ENCODE measurements at places on chromosomes 13 and 19. TPM values are rescaled to one million over a fixed set of nuclear protein-coding genes. Genes with fewer than 3 reads are reported as not detected.

DNA sequence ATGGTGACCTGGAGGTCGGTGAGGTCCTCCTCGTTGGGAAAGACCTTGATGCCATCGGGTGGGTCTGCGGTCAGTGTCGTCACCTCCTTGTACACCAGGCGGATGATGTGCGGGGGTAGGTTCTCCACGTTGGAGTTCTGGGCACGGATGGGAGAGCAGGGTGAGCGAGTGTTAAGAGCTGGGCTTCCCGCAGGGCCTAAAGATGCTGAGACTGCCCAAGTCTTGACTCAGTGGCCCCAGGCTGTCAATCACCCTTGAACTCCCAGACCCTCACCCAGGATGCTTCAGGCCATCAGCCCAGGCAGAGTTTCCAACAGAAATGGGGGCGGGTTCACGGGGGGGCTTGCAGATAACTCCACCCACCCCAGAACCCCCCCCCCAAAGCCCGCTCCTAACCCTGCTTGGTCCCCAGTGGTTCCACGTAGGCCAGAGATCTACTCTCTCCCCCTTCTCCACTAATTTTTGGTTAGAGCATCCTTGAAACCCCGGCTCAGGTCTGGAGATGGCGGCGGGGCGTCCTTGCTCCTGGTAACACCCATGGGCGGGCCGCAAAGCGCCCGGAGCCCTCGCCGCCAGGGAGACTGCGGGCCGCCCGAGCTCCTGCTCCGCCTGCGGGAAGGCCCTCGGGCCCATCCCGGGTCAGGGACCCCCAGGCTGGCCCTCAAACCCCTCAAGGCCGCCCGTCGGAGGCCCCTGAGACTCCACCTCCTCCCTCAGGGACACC, 600 bp downstream of the UBE2S start:
- peaks cover 33% of the 10 kb centered on the region for H3K36me3 ChIP-seq
- H3K4me3 ChIP-seq = peak overlapping the region; percentile 91
- peaks cover 33% of the 10 kb centered on the region for H3K4me1 ChIP-seq
- peak overlapping the region; percentile 80 for H3K27ac ChIP-seq

- peaks cover 23% of the 10 kb centered on the region for H3K27me3 ChIP-seq
- DNase-seq = no peak
- no peaks in the 10 kb centered on the region for H3K4me1 ChIP-seq
- H3K4me3 ChIP-seq = no peak overlapping the region
- no peaks in the 10 kb centered on the region for H3K36me3 ChIP-seq
Observed at GRCh38 chr13:41383386-41383785, 72.3 kb downstream of the NAA16 start.

DNA sequence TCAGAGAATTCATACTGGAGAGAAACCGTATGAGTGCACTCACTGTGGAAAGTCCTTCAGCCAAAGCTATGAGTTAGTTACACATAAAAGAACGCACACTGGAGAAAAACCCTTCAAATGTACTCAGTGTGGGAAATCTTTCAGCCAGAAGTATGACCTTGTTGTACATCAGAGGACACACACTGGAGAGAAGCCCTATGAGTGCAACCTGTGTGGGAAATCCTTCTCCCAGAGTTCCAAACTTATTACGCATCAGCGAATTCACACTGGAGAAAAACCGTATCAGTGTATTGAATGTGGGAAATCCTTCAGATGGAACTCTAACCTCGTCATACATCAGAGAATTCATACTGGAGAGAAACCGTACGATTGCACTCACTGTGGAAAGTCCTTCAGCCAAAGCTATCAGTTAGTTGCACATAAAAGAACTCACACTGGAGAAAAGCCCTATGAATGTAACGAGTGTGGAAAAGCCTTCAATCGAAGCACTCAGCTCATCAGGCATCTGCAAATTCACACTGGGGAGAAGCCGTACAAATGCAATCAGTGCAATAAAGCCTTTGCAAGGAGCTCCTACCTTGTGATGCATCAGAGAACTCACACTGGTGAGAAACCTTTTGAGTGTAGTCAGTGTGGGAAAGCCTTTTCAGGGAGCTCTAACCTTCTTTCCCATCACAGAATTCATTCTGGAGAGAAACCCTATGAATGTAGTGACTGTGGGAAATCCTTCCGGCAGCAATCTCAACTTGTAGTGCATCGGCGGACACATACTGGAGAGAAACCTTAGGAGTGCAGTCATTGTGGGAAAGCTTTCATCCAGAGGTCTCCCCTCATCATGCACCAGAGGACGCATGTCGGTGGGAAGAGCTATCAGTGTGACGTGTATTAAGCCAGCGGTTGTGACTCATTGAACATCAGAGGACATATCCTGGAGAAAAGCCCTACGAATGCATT, 16.5 kb upstream of the ZNF8 start:
- no peaks in the 10 kb centered on the region for H3K4me1 ChIP-seq
- no peak overlapping the region for H3K27ac ChIP-seq
- peaks cover 74% of the 10 kb centered on the region for H3K36me3 ChIP-seq
- H3K27me3 ChIP-seq = peaks cover 14% of the 10 kb centered on the region
- no peak for DNase-seq

GRCh38 chr19:18440936-18441803, 3.2 kb upstream of the ISYNA1 start:
- peaks cover 24% of the 10 kb centered on the region for H3K4me1 ChIP-seq
- peaks cover 14% of the 10 kb centered on the region for H3K36me3 ChIP-seq
- peak overlapping the region; percentile 18 for H3K27ac ChIP-seq
- peaks cover 15% of the 10 kb centered on the region for H3K27me3 ChIP-seq
- H3K4me3 ChIP-seq = no peak overlapping the region

The UNC13A gene
- total RNA-seq = 0.30 TPM

GRCh38 chr19:54918499-54918898, 12.6 kb downstream of the NCR1 start:
- DNase-seq = no peak
- no peaks in the 10 kb centered on the region for H3K27me3 ChIP-seq
- H3K4me3 ChIP-seq = no peak overlapping the region
- H3K4me1 ChIP-seq = no peaks in the 10 kb centered on the region

DNA sequence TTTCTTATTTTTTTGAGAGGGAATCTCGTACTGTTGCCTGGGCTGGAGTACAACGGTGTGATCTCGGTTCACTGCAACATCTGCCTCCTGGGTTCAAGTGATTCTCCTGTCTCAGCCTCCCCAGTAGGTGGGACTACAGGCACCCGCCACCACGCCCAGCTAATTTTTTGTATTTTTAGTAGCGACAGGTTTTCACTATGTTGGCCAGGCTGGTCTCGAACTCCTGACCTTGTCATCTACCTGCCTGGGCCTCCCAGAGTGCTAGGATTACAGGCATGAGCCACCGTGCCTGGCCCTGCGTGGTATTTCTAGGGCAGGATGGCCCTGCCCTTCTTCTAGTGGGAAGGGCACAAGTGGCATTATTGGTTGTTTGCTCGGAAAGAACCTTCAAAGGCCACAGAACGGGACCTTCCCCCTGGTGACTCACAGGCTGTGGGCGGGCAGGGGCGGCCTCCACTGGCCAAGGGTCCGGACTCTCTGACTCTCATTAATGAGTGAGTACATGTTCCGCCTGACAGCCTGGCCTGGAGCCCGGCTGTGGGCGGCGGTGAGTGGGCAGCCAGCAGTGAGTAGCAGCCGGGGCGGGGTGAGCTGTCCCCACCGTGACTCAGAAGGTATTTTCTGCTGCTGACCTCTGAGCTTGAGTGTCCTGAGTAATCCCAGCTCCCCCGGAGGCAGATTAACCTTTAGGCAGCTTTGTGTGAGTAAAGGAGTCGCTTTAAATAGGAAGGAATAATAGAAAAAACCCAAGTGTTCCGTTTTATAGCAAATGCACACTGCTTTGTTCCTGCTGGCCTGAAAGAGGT, 5.1 kb downstream of the DOT1L start:
- peaks cover 46% of the 10 kb centered on the region for H3K4me1 ChIP-seq
- H3K27ac ChIP-seq = peak overlapping the region; percentile 95
- peak; percentile 99 for DNase-seq
- peak overlapping the region; percentile 94 for H3K4me3 ChIP-seq
- H3K36me3 ChIP-seq = peaks cover 6% of the 10 kb centered on the region
- no peaks in the 10 kb centered on the region for H3K27me3 ChIP-seq

DNA sequence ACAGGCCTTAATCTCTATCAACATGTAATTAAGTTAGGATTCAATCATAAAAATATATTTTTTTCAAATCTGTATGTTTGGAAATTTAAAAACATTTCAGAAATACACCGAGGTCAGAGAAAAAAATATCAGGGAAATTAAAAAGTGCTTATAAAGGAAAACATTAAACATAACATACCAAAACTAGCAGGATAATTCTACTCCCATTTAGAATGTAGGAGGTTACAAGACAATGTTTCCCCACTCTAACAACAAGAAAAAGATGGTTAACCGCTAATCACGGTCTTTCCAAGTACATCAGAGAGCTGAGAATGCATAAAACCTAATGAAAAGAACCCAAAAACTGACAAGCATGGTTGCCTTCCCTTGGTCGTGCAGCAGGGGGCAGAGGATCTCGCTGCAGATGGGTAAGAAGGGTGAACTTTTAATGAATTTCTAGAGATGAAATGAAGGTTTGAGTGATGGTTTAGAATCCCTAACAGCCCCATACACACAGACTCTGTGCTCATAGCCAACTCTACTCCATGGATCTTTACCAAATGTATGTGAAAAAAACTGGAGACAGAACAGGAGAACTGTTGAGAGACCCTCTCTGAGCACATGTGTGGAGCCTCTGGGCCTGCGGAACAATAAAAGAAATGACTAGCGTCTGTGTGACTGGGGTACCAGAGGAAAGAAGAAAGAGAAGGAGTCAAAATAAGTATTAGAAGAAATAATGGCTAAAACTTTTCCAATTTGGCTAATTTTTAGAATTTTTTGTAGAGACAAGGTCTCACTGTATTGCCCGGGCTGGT, 51.3 kb upstream of the LSM14A start:
- H3K4me1 ChIP-seq = no peaks in the 10 kb centered on the region
- peaks cover 25% of the 10 kb centered on the region for H3K27me3 ChIP-seq

DNA sequence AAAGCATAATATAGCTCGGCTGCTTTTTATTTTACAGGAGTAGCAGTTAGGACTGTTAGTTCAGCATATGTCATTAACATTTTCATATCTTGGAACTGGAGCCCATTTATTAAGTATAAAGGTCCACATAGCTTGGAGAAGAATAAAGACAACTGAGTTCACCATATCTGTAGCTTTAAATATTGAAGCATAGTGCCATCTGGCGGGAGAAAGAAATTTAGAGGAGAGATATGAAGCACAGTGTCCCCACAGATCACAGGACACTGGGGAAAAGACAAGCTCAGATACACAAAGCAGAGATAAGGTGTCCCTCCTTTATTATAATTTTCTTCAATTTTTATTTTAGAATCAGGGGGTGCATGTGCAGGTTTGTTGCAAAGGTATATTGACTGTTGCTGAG, 104.7 kb upstream of the FREM2 start:
- DNase-seq = peak; percentile 39
- H3K27me3 ChIP-seq = peaks cover 4% of the 10 kb centered on the region
- no peaks in the 10 kb centered on the region for H3K4me1 ChIP-seq
- H3K36me3 ChIP-seq = no peaks in the 10 kb centered on the region
- no peak overlapping the region for H3K27ac ChIP-seq

The ZC3H4 gene
- total RNA-seq = 42.1 TPM

The LGALS4 gene
- total RNA-seq = not detected

DNA sequence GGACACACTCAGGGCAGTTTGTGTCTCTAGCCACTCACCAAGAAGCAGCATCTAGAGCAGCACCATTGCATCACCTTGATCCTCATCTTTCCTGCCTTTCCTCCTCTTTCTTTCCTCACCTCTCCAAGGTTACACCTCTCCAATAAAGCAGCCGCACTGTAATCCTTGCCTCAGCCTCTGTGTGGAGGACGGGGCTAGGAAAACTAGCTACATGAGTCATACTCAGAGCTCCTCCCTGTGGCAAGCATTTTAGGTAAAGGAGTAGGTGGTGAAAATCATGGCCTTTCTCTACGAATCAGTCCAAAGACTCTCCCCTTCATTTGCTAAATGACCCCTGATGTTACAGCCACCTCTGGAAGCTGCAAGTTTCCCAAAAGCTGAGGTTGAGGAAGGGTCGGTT, 108.9 kb downstream of the DNAJC15 start:
- H3K27ac ChIP-seq = no peak overlapping the region
- H3K27me3 ChIP-seq = peaks cover 10% of the 10 kb centered on the region
- DNase-seq = no peak
- no peak overlapping the region for H3K4me3 ChIP-seq

DNA sequence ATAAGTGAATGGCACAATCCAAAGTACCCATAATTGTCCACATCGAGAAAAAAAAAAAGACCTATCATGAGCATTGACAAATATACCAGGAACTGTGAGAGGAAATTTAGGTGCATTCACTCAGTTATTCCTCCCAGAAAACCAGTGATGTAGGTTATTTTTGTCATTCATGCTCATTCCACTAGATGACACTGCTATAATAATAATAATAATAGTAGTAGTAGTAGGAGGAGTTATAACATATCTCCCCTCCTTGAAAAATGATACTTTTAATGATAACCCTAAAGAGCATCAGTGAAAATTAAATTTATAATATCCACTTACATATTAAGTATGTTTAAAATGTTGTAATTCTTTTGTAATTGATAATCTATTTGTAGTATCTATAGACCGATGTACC, 463.9 kb upstream of the MIR17HG start:
- H3K4me3 ChIP-seq = no peak overlapping the region
- H3K36me3 ChIP-seq = no peaks in the 10 kb centered on the region
- no peak for DNase-seq
- H3K27ac ChIP-seq = no peak overlapping the region
- peaks cover 3% of the 10 kb centered on the region for H3K27me3 ChIP-seq

The MCF2L gene
- total RNA-seq = not detected

The FSD1 gene
- total RNA-seq = 12.8 TPM

The RXFP2 gene
- not detected for total RNA-seq

DNA sequence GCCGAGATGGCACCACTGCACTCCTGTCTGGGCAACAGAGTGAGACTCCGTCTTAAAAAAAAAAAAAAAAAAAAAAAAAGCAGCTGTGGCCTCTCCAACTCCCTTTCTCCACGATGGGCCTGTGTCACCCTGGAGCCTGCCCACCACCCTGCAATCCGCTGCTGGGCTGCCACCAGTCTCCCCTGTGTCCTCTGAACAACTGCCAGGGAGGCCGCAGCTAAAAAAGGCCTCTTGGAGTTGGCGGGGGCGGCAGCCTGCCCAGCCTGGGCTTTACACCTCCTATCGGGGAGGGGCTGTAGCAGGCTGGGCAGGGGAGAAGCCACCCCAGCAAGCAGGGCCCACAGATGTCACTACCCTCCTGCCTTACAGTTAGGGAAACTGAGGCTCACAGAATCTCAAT, 3.5 kb downstream of the CDC37 start:
- peaks cover 5% of the 10 kb centered on the region for H3K27me3 ChIP-seq
- H3K4me3 ChIP-seq = no peak overlapping the region
- DNase-seq = no peak
- H3K27ac ChIP-seq = no peak overlapping the region
- peaks cover 24% of the 10 kb centered on the region for H3K36me3 ChIP-seq

GRCh38 chr13:112740502-112741131, 50.8 kb downstream of the ATP11A start:
- peak; percentile 47 for DNase-seq
- H3K36me3 ChIP-seq = no peaks in the 10 kb centered on the region
